ENCODE measurements at places on chromosomes 3 and 15.

DNA sequence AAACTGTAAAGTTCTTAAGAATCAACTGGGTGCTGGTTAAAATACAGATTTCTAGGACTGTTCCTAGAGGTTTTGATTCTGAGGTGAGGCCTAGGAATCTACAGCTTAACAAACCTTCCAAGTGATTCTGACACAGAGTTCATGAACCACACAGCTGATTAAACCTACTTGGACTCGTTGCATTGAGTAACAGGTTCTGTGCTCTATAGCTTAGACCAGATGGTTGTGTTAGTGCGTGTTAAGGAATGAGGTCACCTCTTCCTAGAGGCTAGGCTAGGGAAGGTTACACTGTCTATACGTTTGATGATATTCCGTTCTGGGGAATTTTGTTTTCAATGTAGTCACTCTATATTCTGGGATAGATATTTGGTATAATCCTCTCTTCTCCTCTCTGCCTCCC is 21.9 kb downstream of the EID1 start:
- no peak for DNase-seq

DNA sequence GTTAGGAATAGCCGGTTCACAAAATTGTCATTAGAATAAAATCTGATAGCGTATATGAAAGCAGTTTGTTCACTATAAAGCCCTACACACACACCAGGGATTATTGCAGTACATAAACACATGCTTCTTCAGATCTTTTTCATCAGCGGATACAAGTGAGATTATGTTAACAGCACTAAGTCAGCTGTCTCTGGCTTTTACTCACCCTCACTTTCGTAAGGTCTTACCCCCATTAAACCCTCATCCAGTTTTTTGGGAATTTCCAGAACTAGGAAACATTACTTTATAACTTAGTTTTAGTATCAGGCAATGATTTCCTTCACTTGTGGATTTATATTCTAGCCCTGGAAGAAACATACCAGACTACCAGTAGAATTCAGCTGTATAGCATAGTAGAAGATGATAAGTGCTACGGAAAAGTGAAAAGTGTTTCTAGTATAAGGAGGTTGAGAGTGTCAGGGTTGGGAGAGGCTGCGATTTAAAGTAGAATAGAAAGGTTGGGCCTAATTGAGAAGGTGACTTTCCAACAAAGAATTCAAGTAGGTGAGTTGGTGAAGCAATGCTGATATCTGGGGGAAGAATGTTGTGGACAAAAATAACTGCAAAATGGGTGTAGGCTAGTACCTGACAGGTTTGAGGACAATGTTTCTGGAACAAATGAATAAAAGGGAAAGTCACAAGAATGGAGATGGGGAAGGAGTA is 22.7 kb downstream of the TMEM207 start:
- DNase-seq = no peak

GRCh38 chr3:172134352-172134751 is 95.0 kb downstream of the FNDC3B start:
- no peak for DNase-seq

- DNase-seq = no peak
These were observed 28.0 kb downstream of the LRRC28 start for GRCh38 chr15:99279290-99279689.

DNA sequence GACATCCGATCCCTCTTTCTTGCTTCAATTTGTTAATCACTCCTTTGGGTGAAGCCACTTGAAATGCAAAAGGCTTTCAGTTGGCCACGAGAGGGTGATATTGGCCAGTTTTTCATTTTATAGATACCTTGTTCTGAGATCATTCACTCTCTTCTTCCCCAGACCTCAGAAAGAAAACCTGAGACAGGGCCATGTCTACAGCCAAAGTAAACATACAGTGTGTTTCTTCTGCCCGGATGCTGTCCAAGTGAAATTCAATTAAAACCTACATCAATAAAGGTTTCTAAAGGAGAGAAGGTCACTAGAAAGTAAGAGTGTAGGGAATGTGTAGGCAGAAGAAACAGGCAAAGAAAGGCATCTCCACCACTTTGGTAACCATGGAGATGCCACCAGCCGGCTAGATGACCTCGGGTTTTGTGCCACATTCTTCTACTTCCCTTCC is 39.5 kb upstream of the FMN1 start:
- DNase-seq = no peak
